ENCODE measurements at places on chromosomes 2 and 18.

- DNase-seq = no peak
Observed at GRCh38 chr2:187055463-187055862, 206.5 kb upstream of the ZSWIM2 start.

GRCh38 chr2:19035238-19035637 is 323.2 kb downstream of the OSR1 start:
- no peak for DNase-seq

DNA sequence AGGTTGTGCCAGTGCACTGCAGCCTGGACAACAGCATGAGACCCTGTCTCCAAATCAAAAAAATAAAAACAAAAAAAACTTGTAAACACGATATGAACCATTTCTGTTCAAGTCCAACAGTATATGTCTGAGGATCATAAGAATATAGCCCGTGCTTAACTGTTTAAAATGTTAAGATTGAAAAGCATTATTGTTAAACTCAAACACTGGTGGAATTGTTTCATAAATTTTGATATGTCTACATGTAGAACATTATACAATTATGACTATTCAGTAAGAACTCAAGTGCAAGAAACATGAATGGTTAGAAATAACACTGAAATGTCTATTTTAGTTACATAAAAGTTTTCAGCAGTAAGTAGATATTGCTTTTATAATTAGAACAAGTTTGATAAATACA is 29.7 kb downstream of the PPIG start:
- no peak for DNase-seq

DNA sequence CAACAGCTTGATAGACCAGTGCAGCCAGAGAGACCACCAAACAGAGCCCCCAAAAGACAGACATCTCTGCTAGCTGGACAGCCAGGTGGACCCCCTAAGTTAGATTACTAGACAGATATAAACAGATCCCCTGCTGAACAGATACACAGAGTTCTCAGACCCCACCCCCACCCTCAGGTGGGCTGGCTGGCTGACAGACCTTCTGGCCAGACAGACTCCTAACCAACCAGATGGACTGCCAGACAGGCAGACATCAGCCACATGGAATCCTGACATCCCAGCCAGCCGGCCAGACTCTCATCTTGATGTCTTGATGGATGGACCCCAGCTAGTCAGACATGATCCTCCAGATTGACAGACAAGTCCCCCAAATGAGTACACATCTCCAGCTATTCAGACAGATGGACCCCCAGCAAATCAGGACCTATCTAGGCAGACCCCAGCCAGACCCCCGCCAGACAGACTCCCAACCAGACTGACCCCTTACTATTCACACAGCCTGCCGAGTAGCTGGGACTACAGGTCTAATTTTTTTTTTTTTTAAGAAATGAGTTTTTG is 18.0 kb downstream of the PTPN18 start:
- DNase-seq = no peak

GRCh38 chr2:132441051-132441450 is 24.4 kb downstream of the GPR39 start:
- DNase-seq = no peak

- DNase-seq = no peak
Observed at GRCh38 chr18:80147037-80147417, 38.0 kb downstream of the ADNP2 start.

GRCh38 chr2:66489436-66489835 is 54.5 kb downstream of the MEIS1 start:
- DNase-seq = no peak

Data from activated CD4-positive, alpha-beta T cell treated with anti-CD3 and anti-CD28 coated beads, Interleukin-2, amount 50 U/mL, for 4 hours (primary cell).